H9 (cell line): ENCODE measurements at places on chromosomes 3 and 15. TPM values are rescaled to one million over a fixed set of nuclear protein-coding genes. Genes with fewer than 3 reads are reported as not detected.

GRCh38 chr3:179840985-179841384 is 188.1 kb downstream of the USP13 start:
- DNase-seq, result no peak

The TLR9 gene
- total RNA-seq, result not detected in 2 replicates

DNA sequence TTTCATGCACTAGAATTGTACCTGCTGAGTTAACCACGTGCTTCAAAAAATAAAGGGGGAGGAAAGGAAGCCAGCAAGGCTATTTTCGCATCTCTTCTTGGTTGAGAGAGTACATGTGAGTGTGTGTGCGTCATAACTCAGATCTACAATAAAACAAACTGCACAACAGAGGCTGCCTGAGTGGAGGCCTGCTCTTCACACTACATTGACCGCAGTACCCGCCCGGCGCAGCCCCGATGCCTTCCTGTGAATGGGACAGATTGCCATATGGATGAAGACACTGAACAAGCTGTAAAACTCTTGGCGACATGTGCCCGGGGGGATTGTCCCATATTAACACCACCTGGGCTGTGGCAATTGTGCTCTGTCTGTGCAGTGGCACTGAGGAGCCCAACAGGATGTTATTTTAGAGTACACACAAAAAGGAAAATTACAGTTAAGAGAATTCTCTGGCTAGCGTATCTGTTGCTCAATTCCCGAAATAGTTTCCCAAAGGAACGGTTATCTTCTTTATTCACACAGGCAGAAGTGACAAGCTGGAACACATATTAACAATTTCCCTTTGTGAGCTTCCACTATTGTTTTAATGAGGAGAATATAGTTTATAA is 551.5 kb downstream of the FOXP1 start:
- no peak for DNase-seq

DNA sequence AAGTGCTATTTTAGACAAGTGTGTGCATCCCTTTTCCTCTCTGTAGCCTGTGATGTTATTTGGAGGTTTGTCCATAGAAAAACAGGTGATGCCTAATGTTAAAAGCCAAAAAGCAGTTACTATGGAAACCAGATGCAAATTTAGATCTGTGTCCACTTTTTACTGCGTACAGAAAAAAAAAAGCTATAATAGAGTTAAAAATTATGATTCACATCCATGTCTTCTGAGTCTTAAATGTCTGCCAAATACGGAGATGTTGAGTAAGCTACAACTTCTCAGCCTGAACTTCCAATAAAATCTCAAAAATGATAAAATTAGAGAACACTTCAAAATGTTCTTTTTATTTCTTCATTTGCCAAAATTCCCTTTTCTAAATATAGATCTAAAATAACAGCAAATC is 74.2 kb upstream of the GAP43 start:
- DNase-seq, result no peak

DNA sequence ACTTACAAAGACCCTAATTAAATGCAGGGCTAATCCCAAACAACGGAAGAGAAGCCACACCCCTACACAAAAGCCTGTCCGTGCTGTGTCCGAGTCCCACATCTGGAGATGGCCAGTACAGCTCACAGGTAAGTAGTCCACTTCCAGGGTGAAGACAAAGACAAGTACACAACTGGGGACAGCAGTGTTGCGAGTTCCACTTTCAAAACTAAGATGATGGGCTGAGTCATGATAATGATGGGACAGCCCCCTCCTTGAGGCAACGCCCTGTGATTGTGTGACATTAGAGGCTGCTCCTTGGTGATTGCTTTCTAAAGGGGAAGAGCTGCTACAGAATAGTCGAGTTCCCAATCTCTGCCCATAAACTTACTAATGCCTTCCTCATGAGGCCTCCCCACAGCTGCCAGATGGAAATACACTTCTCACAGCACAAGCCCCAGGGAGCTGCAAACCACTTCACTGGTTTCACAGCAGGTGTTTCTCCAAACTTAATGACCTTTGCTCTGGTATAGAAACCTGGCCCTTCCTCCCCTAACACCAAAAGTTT is 27.6 kb downstream of the RFT1 start:
- DNase-seq, result no peak

The CLDN18 gene
- total RNA-seq, result not detected in 2 replicates

- DNase-seq, result no peak
Measured at GRCh38 chr3:133527081-133527715, 46.3 kb upstream of the CDV3 start.

DNA sequence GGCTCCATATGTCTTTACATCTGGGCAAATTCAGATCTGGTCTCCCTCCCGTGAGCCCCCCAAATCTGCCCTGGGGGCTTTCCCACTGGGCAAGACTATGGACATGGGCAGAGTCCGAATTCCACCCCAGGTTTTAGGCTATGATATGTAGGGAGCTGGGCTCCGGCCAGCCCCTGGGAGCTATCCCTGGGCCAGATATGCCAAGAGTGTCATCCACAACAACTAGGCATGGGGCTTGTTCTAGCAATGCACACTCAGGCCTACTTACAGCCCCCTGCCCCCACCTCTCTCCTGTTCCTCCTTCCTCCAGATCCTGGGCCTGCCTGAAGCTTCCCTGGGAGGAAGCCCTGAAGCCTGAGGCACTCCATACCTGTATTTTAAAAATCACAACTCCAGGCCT is 622 bp downstream of the XIRP1 start:
- no peak for DNase-seq

- no peak for DNase-seq
Measured at GRCh38 chr3:76765511-76765910, 274.4 kb upstream of the ROBO2 start.

DNA sequence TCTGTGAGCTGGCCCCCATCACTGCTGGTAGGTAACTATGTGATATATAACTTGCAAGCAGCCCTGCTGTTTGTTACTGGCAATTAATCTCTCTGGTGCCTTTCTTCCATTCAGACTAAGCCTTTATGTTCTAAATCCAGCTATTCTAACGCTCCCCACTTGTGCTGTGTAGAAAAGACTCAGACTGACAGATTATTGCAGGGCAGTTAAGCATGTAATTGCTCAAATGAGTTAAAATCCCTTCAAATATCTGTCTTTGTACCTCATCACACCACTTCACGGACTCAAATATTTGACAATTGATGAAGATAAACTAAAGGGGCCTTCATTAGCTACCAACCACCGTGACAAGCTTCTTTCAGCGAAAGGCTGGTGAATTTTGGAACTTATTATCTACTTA is 416.2 kb downstream of the NR2F2 start:
- DNase-seq, result no peak

DNA sequence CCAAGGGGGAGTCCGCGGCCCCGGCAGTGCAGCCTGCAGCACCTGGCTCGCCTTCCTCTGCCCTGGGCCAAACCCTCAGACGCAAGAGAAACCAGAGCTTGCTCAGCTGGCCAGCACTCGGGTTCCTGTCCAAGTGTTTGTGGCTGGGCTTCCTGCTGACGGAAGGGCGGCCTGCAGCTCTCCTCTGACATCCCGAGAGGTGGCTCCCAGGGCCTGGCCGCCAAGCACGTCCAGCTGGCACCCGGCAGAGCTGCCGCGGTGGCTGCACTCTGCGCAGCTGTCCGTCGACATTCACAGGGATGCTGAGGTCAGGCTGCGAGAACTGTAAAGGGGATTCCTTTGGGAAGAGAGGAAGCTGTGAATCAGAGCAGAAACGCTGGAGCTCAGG is 85.6 kb downstream of the CPN2 start:
- peak; percentile 30 for DNase-seq

- DNase-seq, result no peak
Measured at GRCh38 chr3:27176256-27176655, 192.9 kb downstream of the NEK10 start.
